SK-N-SH (cell line): ENCODE measurements at places on chromosomes 3 and 15. TPM values are rescaled to one million over a fixed set of nuclear protein-coding genes. Genes with fewer than 3 reads are reported as not detected.
A peak's percentile ranks its signal among the peaks of the same experiment; 100 is the strongest.

DNA sequence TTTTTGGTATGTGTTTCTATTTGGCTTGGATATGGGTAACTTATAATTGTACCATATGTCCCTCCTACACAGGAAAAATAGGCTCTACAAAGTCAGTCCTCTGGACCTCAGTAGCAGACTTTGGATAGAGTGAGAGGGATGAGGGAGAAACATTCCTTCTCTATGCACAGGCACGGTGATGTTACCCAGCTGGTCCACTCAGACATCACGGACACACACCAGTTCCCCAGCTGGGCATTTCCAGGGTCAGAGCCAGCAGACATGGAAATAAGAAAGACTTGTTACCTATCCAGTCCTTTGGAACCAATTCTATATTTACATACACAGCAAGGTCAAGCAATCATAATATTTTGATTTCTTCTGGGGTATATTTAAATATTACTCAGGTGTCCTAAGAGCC is 433.1 kb upstream of the KCNMB2 start:
- H3K36me3 ChIP-seq, result no peaks in the 10 kb centered on the region
- no peak overlapping the region for H3K4me3 ChIP-seq
- H3K27me3 ChIP-seq, result no peaks in the 10 kb centered on the region

GRCh38 chr15:23648920-23649515 is 1.4 kb upstream of the MAGEL2 start:
- peak; percentile 60 for DNase-seq
- no peak overlapping the region for H3K27ac ChIP-seq
- peaks cover 25% of the 10 kb centered on the region; the same call in 1 of the 2 replicates for H3K27me3 ChIP-seq
- no peaks in the 10 kb centered on the region for H3K4me1 ChIP-seq
- H3K36me3 ChIP-seq, result no peaks in the 10 kb centered on the region
- peak overlapping the region; percentile 10; the same call in 1 of the 2 replicates for H3K4me3 ChIP-seq

- no peak overlapping the region for H3K4me3 ChIP-seq
- no peaks in the 10 kb centered on the region for H3K27me3 ChIP-seq
- H3K27ac ChIP-seq, result no peak overlapping the region
- no peak for DNase-seq
These were observed 92.3 kb upstream of the THRB start for GRCh38 chr3:24586920-24587319.

DNA sequence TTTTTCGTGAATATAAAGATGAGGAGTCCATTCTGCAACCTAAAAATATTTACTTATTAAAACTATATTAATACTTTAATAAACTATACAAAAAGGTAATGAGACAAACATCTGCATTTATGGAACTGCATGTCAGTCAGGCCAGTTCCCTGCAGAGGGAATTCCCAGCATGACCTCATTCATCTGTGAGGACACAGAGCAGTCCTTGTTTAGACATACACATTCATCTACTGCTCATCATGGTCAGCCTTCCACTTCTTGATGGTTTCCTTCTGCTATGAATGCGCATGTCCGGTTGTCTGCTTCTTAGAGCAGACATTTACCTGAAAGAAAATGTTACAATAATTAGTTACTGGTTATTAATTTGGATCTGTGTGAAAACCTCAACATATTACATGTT is 3.3 kb upstream of the ACTR8 start:
- no peaks in the 10 kb centered on the region for H3K27me3 ChIP-seq
- H3K4me1 ChIP-seq, result peaks cover 16% of the 10 kb centered on the region
- no peak overlapping the region for H3K27ac ChIP-seq
- no peak for DNase-seq
- H3K36me3 ChIP-seq, result peaks cover 29% of the 10 kb centered on the region

GRCh38 chr3:194003114-194004057 is 132.6 kb upstream of the HES1 start:
- H3K4me1 ChIP-seq, result peaks cover 9% of the 10 kb centered on the region; the same call in 1 of the 2 replicates
- H3K36me3 ChIP-seq, result no peaks in the 10 kb centered on the region
- peak overlapping the region; percentile 44 for H3K4me3 ChIP-seq
- peak overlapping the region; percentile 70 for H3K27ac ChIP-seq

GRCh38 chr3:25289156-25289555 is 138.9 kb upstream of the RARB start:
- H3K27me3 ChIP-seq, result no peaks in the 10 kb centered on the region
- no peaks in the 10 kb centered on the region for H3K36me3 ChIP-seq
- no peaks in the 10 kb centered on the region for H3K4me1 ChIP-seq
- no peak for DNase-seq

DNA sequence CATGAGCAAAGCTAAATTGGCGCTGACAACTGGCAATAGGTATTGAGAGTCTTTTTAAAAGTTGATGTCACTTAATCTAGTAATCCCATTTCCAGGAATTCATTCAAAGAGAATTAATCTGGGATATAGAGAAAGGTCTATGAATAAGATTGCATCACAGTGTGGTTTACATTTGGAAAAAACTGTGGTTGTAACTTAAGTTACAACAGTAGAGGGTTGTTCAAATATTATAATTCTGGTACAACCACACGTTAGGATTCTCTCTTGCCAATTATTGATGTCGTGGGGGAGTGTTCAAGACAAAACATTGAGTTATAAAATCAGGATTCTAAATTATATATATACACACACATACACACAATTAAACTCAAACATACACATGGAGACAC is 79.8 kb downstream of the LIPC start:
- H3K36me3 ChIP-seq, result no peaks in the 10 kb centered on the region
- no peak overlapping the region for H3K4me3 ChIP-seq
- no peak for DNase-seq
- H3K27ac ChIP-seq, result no peak overlapping the region

DNA sequence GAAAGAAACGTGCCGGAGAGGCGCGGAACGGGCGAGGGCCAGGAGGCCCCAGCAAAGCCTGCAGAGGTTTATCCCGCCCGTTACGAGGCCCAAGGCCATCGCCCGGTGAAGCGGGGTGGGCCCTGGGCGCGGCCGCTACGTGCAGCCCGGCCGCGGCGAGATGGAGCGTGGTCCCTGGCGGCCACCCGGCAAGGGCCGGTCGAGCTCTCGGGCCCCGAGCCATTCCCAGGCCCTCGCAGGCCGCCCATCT is 1.1 kb downstream of the PKM start:
- peaks cover 19% of the 10 kb centered on the region for H3K36me3 ChIP-seq
- DNase-seq, result no peak
- H3K27me3 ChIP-seq, result no peaks in the 10 kb centered on the region

DNA sequence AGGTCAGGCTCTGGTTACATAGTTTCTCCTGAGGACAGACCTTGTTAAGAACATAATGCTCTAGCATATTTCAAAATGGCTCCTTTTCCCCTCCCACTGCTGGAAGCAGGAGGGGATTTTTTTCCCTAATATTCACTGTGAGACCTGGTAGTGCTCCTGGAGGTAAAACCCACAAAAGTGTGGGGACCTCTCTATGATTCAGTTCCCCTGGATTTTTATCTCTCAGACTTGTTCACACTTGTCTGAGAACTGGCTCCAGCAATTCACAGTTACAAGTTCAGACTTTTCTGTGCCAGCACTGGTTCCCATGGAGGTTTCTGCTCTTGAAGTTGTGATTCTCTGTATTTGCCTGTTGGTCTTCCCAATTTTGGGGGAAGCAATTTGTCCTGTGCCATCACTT is 36.3 kb upstream of the PCOLCE2 start:
- no peaks in the 10 kb centered on the region for H3K36me3 ChIP-seq
- H3K4me3 ChIP-seq, result no peak overlapping the region

GRCh38 chr3:38636464-38636863 is 13.0 kb downstream of the SCN5A start:
- H3K4me3 ChIP-seq, result no peak overlapping the region
- peaks cover 3% of the 10 kb centered on the region; the same call in 1 of the 2 replicates for H3K4me1 ChIP-seq
- no peaks in the 10 kb centered on the region for H3K27me3 ChIP-seq
- H3K27ac ChIP-seq, result no peak overlapping the region
- no peaks in the 10 kb centered on the region for H3K36me3 ChIP-seq

SEMA3B gene
- 12.4 and 14.9 TPM in 2 replicates for polyA plus RNA-seq

MST1R gene
- polyA plus RNA-seq, result 0.23 and 0.36 TPM in 2 replicates

CADM2 gene
- 0.46 and 0.60 TPM in 2 replicates for polyA plus RNA-seq

CCR8 gene
- polyA plus RNA-seq, result not detected in 2 replicates

CPB1 gene
- polyA plus RNA-seq, result 0.26 TPM in 1 of 2 replicates, not detected in the other
